ENCODE measurements at places on chromosomes 4 and X.

GRCh38 chr4:72860766-72861165, 208.8 kb downstream of the COX18 start:
- no peak for DNase-seq

- DNase-seq = no peak
Measured at GRCh38 chr4:147707892-147708672, 23.8 kb upstream of the ARHGAP10 start.

DNA sequence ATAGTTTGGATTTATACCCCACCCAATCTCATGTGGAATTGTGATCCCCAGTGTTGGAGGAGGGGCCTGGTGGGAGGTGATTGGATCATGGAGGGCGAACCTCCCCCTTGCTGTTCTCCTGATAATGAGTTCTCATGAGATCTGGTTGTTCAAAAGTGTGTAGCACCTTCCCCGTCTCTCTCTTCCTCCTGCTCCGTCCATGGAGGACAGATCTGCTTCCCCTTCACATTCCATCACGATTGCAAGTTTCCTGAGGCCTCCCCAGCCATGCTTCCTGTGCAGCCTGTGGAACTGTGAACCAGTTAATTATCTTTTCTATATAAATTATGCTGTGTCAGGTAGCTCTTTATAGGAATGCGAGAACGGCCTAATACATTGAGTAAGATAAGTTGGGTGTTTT, 518.8 kb upstream of the LCORL start:
- DNase-seq = no peak

DNA sequence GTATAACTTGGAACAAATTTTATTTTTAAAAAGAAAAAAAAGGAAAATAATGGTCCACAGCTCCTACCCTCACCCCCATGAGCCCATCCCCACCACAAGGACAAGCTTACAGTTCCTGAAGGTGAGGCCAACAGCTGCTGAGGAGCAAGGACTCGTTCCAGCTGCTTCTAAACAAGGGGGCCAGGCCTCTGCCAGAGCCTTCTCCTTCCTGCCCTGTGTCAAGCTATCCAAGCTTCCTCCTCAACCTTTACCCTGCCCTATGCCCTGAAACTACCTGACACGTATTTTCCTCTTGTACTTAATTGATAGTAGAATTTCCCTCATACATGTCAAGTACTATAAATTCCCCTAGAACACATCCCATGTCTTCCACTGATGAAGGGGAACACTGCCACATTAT, 8.8 kb downstream of the SH3D19 start:
- DNase-seq = no peak

GRCh38 chrX:134880866-134881265, 109.9 kb upstream of the SMIM10 start:
- DNase-seq = no peak

DNA sequence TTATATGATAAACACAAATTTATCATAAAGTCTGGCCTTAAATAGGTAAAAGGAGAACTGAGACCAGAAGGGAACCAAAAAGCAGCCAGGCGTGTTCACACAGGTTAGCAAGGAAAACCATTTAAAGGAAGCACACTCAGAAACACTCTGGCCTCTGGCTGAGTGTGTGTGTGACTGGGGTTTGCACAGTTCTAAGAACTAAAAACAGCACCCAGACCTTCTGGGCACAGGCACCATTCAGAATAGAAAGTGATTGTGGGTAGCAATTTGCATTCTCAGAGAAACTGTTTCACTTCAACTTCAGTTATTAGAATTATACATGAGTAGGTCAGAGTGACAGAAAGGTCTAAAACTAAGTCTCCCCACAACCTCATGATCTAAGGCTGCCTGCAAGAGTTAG, 10.0 kb downstream of the GPR82 start:
- DNase-seq = no peak

DNA sequence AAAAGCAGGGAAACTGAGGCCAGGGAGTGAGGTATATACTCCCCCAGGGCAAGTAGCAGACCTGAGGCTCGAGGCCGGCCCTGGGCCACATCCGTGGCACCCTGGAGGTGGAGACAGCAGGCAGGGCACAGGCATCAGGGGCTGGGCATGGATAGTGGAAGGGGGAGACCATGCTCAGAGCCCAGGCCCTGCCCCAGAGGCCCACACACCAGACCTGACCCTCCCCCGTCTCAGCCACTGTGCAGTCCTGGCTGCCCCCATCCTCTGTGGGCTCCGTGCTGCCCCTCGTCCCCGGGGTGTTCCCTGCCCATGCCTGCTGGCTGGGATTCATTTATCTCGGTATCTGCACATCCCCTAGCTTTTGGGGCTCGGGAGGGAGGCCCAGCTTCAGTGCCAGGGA, 103.1 kb upstream of the NKX1-1 start:
- no peak for DNase-seq

DNA sequence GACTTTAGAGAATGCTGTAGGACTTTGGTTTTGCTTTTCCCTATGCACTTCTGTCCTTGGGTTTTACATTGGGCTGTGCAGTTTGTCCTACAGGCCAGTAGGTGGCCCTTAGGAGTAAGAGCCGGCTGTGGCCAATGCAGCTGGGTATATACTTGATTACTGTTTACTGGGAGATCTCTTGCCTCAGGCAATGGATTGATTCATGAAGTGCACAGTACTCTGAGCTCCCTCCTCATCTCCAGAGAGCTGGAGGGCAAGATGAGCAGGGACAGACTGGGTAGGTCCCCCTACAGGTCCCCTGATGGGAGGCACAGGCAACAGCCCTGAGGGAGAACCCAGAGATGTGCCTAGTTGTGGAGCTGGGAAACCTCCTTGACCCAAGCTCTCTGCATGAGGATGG, 103.8 kb upstream of the QRFPR start:
- no peak for DNase-seq

- no peak for DNase-seq
Measured at GRCh38 chr4:132284910-132285426, 864.1 kb upstream of the PCDH10 start.

DNA sequence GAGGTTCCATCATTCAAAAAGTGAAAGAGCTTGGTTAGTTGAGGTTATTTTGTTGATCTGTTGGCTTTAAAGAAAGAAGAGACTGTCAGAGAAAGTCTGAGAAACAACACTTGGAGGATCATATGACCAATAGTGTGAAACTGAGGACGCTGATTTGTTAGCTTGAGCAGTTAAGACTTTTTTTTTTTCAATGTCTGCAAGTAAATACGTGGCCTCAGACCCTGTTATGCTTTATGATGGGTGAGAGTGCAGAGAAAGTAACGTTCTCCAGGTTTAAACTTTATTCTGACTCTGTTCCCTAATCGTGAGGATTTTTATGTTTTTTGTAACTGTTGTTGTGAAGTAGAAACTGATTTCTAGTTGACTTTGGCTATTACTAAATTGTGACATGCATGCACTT, 45.9 kb downstream of the GAB1 start:
- DNase-seq = no peak

DNA sequence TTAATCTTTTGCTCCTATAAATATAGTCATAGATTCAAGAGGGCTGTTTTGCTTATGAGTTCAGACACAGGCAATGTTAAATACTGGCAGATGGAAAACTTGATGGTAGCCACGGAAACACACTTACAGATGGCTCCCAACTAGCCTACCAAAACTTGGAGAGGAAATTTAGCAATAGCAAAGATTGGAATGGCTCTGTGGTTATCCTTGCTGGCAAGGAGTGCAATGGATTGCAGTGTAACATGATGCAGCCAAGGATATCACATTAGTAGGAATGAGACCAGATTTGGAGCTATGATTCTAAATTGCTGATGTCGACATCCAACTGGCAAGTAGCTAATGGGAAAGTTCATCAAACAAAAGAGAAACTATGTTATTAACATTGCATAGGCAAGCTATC, 791.0 kb upstream of the DIAPH2 start:
- no peak for DNase-seq
